ENCODE measurements at places on chromosomes 2 and 18.

DNA sequence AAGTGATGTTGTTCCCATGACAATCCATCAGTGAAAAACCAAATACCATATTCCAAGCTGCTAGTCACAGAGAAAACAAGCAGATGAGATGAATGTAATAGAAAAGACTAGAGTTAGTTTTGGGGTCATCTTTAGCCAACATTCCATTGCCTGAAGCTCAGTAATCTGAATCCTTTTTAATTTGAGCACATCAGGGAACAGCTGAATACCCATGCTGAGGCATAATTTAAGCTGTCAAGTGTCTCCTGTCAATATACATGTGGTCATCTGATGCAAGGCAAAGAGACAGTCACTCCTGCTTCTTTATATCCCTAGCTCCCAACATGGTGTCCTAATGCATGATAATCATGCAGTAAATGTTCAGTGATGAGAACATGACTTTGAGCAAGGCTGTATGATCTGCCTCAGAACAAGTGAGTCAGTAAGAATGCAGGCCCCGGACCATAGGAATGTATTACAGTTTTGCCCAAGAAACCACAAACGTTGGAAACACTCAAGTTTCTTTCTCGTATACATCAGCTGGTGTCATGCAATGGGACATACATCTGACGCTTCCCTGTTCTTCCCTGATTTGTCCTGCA lies 48.0 kb downstream of the CDK15 start:
- peak; percentile 95 for DNase-seq

- no peak for DNase-seq
These were observed 91.6 kb upstream of the ARL5A start for GRCh38 chr2:151919786-151920185.

- DNase-seq, result no peak
These were observed 36.0 kb downstream of the SLC14A2 start for GRCh38 chr18:45651275-45651674.

DNA sequence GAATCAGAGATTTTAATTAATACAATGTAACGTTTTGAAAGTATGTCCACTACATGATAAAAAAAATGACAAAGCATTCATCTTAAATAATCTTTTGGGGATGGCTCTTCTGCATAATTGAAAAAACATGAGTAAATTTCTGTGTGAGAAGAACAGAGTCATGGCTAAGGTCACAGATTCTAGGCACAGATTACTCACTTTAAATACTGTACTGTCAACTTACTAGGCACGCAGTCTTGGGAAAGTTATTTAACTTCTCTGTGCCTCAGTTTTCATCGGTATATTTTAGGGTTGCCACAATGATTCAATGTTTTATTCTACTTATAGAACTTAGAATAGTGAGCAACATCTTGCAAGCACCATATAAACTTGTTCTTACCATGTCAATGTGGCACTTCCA lies 49.2 kb downstream of the TMEFF2 start:
- DNase-seq, result no peak

DNA sequence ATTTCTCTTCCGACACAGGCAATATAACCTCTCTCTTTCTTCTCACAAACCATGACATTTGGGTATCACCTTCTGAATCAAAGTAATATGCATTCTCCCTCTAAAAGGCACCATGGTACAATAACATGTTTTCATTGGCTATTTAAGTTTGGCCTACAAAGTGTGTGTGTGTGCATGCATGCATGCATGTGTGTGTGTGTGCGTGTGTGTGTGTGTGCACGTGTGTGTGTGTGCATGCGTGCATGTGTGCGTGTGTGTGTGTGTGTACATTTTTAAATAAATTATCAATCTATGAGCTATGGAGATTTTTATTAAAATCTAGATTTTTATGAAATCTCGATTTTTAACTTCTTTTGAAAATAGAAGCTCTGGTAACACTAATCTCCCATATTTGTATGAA lies 745.3 kb upstream of the ZEB2 start:
- no peak for DNase-seq

DNA sequence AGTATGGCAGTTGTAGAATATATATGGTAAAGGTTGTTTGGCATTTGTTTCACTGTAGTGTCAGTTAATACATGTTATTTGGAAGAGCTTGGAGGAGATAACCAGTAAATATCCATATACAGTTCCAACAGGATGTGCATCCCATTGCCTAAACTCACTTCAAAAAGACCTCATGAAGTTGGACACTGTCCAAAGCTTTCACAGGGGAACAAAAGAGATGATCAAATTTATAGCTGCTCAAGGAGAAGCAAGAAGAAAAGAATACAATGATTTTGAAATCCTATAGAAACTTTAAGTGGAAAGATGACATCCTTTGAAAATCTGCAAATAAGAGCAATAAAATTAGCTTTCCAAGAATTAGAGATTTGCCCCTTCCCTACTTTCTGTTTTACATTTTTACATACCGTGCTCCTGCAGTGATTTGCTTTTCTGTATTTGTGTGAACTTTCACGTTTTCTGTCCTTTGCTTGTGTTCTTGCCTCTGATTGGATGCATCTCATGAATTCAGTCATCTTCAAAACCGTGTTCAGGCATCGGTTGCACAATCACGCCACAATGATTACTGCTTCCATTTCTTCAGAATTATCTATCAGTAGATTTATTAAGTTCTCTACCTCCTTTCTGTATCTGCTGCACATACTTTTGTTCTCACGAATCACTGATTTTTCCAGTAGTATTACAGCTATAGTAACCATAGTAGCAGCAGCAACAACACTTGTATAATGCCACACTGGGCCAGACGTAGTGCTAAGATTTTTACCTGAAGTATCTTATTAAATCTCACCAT lies 83.8 kb downstream of the PARD3B start:
- peak; percentile 46 for DNase-seq

DNA sequence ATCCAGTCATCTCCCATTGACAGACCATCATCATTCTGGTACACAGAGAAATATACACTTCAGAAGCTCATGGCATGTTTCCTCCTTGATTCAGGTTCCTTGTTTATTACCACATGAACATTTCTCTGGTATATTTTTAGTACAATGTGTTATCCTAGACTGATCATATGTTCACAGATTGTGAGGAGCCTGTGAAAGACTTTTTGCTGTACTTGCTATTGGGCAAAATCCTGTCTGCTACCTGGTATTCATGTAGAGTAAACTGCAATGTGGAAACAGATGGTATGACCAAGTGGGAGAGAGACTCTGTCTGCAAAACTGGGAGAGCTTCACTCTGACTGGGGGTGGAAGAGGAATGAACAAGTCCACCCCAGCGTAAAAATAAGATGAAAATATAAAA lies 657.2 kb downstream of the IRS1 start:
- no peak for DNase-seq

DNA sequence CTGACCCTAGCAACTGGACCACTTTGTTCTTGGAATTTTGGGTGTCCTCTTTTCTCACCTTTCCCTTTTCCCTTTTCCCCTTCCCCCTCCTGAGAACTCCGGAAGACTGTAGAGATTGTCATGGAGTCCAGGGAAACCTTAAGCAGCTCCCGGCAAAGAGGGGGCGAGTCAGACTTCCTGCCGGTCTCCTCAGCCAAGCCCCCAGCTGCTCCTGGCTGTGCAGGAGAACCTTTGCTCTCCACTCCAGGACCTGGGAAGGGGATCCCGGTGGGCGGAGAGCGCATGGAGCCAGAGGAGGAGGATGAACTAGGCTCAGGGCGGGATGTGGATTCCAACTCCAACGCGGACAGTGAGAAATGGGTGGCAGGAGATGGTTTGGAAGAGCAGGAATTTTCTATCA lies 20.5 kb downstream of the SETBP1 start:
- peak; percentile 81 for DNase-seq

DNA sequence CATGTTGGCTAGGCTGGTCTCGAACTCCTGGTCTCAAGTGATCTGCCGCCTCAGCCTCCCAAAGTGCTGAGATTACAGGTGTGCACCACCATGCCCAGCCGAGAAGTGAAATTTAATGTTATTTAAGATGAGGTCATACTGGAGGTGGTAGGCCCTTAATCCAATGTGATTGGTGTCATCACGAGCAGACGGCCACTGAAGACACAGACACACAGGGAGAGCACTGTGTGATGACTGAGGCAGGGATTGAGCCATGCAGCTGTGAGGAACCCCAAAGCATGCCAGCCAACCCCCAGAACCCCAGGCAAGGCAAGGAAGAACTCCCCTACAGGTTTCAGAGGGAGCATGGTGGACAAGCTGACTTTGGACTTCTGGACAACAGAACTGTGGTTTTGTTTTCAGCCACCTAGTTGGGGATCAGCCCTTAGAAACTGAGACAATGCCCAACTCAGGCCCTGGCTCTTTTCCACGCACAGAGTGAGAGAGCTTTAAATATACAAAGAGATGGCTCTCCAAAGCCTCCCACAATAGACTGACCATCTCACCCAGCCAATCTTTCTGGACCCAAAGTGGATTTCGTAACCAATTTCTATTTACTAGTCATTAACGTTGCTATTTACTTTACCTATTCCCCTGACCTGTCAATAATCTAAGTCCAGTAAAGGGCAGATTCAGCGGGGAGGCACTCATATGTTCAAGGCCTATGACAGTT lies 34.2 kb downstream of the TBC1D8 start:
- DNase-seq, result no peak

DNA sequence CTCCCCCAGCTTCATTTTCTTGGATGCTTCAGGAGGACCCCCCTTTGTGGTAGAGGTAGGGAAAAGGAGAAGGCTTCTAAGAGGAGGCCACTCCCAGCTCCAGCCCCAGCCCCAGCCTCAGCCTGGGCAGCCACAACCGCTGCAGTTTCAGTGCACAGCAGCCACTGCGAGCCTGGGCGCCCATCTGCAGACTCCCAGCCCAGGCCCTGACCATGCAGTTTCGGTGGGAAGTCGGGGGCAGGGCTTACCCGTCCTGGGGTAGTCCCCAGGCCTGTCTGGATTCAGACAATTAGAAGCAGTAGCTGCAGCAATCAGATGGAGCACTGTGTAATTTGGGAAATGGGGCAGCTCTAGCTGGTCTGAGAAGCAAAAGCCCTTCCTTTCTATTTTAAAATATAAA lies 28.6 kb downstream of the ITM2C start:
- DNase-seq, result no peak

DNA sequence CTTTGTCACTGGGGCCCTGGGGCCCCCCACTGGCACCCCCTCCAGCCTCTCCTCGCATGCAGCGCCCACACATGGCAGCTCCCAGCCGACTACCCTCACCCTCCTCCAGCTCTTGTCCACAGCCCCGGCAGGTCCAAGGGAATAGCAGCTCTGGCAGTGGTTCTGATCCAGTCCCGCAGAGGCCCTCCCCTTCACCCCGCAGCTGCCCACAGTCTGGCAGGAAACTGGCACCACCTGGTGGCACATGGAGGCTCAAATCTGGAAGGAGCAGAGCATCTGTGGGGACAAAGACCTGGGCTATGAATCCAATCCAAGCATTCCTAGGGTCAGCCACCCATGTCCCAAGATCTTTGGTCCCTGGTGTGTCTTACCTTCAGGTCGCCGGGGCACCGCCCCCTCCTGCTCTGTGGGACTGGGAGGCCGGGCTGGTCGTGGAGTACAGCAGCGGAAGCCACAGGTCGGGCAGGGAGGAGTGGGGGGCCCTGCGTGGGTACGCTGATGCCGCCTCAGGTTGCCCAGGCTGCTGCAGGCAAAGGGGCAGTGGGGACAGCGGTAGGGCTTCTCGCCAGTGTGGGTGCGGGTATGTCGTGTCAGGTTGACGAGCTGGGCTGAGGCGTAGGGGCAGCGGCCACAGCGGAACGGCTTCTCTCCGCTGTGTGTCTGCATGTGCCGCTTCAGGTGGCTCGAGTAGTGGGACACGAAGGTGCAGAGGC lies 2.3 kb downstream of the ZNF513 start:
- no peak for DNase-seq

- no peak for DNase-seq
These were observed 261.2 kb downstream of the TXNL1 start for GRCh38 chr18:56377231-56377630.

DNA sequence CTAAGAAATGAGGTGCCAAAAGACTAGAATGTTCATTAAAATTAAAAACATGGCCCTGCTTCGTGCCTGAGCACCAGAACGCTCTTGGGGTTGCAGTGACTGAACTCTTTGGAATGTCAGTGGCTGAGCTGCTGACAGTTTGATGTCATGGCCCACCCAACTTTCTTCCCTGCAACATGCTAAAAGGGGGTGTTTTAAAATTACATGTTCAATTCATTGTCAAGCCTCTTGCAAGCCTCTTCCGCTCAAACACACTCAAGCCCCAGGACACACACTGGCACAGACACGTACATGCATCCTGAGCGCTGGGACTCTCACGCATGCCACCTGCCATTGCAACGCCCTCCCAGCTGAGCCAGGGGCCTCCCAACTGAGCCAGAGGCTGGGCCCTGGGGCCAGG lies 12.6 kb downstream of the RUFY4 start:
- DNase-seq, result peak; percentile 42

GRCh38 chr18:23101861-23102432 lies 33.3 kb upstream of the CABLES1 start:
- no peak for DNase-seq

- no peak for DNase-seq
These were observed 149.0 kb downstream of the ADCYAP1 start for GRCh38 chr18:1053331-1054315.

GRCh38 chr2:151176661-151177060 lies 85.0 kb downstream of the RBM43 start:
- no peak for DNase-seq

DNA sequence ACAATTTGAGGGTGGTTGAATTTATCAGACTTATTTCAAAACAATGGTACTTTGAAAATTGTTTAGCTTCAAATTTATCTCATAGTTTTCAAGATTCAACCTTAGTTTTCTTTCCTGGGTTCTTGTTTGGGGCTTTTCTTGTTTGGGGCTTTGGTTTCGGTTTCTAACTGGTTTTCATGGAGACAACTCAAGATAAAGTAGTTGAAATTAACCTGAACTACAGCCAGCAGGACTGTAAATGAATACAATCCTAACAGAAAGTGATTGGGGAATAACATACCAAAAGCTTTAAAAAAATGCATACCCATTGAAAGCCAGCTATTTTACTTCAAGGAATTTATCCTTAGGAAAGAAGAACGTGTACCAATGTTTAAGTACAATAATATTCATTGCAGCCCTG lies 133.5 kb upstream of the SLC14A2 start:
- no peak for DNase-seq

DNA sequence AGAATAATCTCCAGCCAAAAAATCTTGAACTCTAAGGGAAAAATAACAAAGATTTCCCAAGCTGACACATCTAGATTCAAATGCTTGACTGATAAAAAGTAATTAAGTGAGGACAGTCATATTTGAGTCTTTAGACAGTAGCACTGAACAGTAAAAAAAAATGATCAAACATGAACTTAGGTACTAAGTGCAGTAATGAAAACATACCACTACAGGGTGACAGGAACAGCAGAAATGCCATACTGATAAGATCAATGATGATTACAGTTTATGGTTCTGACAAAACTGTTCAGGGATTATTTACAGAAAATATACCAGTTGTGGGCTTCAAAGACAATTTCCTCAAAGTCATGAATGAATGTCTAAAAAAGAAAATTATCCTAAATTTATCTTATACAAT lies 80.3 kb downstream of the OSBPL1A start:
- DNase-seq, result no peak

All from HT1080 (cell line).